ENCODE measurements at places on chromosomes 3 and 15.

DNA sequence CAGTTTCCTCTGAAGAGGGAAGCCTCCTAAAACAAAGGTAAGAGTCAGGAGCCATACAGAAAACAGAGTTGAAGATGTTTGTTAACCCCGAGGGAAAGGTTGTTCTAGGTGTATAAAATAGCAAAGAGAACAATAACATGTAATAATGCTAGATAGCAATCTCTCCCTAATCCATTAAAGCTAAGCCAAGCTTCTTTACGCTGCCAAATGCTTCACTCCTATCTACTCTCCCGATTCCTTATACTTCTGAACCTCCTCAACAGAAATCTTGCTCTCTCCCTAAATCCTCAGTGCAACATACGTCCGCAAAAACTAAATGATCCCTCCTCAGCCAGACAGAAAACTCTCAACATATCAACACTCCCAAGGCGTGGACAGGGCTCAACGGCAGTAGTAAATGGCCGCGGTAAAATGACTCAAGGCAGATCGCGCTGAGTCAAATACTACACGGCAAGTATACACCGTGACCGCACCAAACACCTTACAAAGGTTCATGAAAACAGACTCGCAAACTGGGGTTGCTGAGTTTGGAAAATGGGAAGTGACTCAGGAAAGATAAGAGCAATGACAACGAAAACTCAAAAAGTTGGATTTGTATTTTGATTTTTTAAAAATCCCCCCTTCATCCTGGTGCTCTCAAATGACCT, 682 bp downstream of the CLDND1 start:
- peak; percentile 32 for DNase-seq

DNA sequence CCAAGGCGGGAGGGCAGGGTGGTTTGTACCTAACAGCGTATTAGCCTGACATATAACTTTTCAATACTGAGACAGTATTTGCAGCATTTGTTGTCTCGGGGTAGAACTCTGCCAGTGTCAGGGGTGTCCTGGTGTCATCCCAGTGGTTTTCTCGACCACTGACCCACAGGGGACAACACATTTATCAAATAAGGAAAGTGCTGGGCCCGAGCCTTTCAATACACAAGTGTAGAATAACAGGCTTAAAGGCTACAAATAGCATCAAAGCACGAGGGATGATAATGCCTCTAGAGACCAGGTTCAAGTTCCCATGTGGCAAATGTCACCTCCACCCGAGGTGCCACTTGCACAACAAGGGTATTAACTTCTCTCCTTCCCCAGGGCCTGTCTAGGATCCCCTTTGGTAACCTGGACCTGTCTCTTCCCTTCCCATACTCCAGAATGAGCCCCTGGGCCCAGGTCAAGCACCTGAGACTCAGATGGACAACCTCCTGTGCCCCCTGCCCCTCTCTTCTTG, 9.5 kb upstream of the SLC6A6 start:
- DNase-seq: no peak

- no peak for DNase-seq
Observed at GRCh38 chr15:74374648-74375302, 7.3 kb upstream of the CYP11A1 start.

- no peak for DNase-seq
Observed at GRCh38 chr3:189118896-189119295, 52.9 kb upstream of the TPRG1 start.

DNA sequence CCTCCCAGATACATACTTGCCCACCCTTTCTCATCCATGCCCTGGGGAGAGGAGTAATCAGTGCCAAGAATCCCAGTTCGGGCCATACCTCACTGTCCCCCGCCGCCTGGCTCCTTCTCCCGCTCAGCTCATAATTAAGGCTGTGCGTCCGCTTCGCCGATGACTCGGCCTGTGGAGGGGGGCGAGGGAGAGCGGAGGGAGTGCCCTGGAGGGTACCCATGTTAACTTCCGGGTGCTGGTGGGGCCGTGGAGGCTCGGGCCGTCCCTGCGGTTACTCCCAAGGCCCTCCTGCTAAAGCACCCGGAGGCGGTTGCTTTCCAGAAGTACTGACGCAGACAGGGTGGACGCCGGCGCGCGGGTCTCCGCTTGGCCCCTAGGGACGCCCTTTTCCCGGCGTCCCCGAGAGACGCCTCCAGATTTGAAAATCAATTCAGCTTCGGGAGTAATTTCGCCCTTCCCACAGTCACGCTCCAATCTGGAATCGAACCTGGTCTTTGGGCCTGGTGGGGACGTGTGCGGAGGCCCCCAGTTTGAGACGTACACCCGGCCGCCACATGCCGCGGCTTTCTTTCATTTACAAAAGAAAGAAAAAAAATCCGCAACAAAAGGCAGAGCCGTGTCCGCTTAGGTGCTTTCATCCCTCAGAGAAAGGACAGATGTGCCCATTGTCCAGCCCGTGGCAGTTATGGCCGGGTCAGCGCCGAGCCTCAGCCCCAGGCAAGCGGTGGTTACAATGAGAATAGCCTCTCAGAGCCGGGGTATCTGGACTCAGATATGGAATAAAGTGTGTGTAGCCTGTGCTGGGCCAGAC, 1.0 kb upstream of the ONECUT1 start:
- no peak for DNase-seq

DNA sequence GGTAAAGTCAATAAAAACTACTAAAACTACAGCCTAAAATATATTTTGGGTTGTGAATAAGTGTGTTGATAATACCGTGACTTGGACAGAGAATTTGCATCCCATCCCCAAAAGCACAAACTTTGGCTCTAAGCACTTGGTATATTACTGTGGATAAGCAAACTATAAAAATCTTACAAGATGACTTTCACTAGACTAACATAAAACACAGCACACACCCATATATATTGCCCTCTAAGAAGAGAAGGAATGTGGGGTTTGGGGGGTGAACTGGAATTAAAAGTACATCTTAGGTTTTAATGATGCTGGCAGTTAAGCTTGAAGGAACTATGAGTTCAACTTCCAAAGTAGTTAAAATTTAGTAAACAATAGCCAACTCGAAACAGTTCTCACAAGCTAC, 28.7 kb upstream of the CSPG5 start:
- no peak for DNase-seq

- DNase-seq: no peak
Observed at GRCh38 chr3:21517184-21517583, 233.8 kb downstream of the ZNF385D start.

- DNase-seq: no peak
Observed at GRCh38 chr3:195286115-195286872, 15.3 kb upstream of the XXYLT1 start.

Data from NCI-H2227 treated with DMSO at 0.1 percent for 48 hours (cell line).